ENCODE measurements at places on chromosomes 16 and 17.

- no peak for DNase-seq
Measured at GRCh38 chr16:10242916-10243315, 60.7 kb upstream of the GRIN2A start.

- DNase-seq: no peak
Measured at GRCh38 chr16:73193464-73193863, 145.5 kb upstream of the ZFHX3 start.

DNA sequence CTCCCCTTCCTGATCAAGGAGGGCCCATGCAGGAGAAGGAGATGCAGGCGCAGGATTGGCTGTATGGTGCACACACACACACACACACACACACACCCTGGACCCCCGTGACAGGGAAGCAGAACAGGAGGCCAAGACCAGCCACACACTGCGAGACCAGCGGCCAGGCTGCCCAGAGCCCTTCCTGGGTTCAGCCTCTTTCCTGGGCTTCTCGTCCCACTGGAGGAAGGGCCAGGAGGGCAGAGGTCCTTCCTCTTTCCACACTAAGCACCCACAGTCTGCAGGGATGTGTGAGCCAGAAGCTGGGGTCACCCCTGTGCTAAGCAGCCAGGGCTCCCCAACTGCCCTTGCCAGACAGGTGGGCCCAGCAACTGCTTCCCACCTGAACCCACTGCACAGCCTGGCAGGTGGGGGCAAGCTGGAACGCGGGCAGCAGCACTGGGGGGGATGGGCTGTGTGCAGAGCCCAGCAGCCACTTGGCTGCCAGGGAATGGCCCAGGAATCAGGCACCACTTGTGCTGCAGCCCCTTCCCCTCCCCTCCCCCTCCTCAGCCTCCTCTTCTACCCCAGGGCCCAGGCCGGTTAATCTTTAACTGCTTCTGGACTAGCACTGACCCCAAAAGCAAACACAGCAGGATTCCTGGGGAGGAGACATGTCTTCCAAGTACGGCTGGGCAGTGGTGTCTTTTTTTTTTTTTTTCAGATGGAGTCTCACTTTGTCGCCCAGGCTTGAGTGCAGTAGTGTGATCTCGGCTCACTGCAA is 44.6 kb upstream of the SLC38A10 start:
- DNase-seq: no peak

DNA sequence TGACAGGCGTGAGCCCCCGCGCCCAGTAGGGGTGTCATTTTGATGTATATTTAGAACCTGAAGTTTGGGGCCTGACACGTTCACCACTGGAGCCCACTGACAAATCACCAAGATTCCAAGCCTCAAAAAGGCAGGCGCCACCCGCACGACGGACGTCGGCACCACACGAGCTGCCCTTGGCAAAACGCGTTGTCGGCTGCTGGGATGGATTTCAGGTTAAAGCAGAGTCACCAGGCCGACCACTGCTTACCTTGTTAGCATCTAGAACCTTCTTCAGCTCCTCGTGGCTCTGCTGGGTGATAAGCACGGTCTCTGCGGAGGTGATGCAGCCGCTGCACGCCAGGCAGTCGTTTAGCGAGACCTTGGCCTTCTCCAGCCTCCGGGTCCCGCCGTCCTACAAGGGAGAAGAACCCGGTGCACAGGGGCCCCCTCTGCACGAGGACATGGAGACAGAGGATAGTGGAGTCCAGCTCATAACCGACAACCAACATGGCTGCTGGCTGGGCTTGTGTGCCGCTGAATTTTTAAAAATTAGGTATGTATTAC is 3.8 kb downstream of the CIAO3 start:
- DNase-seq: no peak
